ENCODE measurements at places on chromosomes 2 and 18. TPM values are rescaled to one million over a fixed set of nuclear protein-coding genes. Genes with fewer than 3 reads are reported as not detected.

- no peak for DNase-seq
Observed at GRCh38 chr18:66211749-66212148, 392.1 kb downstream of the CDH19 start.

DNA sequence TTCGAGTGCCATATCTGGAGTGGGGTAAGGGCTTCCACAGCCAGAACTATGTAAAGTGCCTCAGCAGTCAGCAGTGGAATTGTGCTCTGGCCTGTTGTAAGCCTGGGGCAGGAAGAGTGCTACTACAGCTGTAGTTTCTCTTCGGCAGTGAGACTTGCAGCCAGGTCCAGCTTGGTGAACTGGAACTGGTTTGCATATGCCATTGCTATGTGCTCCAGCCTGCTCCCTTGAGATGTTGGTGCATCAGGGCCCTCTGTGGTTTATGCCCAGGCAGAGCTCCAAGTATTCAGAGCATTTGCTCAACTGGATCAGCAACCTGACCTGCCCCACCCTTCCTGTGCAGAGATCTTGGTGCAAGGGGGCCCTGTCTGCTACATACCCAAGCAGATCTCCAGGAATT is 47.8 kb downstream of the ZNF804A start:
- DNase-seq, result no peak

DNA sequence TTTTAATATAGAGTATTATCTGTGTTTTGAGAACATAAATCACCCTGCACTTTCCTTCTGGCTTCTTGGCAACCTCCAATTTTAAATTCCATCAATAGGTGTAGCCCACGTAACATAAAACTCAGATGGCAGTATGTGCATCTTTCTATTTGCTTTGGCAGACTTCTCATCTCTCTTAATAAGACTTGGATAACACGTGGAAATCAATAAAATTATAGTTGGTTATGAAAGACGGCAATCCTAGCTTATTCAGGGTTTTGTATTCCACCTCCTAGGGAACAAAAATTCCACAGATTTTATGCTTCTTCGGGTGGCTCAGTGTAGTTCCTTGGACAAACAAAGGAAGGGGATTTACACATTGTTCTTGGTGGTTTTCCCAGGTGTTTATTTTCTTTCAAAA is 299.3 kb downstream of the RND3 start:
- no peak for DNase-seq

DNA sequence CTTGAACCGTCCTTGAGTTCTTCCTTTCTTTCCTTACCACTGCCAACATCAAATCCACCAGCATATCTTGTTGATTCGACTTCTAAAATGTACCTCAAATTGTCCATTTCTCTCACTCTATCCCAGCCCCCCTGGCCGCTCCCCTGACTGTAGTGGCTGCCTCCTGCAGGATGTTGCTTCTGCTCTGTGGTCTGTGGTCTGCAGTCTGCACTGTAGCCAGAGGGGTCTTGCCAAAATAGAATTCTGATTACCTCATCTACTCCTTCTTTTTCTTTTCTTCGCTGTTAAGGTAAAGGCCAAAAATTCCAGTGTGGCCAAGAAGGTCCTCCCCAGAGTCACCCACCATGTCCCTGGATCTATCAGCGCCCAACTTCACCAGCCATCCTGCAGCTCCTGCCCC is 79.5 kb upstream of the ALPP start:
- DNase-seq, result no peak

Gene CNOT9
- 17.7 TPM for total RNA-seq

DNA sequence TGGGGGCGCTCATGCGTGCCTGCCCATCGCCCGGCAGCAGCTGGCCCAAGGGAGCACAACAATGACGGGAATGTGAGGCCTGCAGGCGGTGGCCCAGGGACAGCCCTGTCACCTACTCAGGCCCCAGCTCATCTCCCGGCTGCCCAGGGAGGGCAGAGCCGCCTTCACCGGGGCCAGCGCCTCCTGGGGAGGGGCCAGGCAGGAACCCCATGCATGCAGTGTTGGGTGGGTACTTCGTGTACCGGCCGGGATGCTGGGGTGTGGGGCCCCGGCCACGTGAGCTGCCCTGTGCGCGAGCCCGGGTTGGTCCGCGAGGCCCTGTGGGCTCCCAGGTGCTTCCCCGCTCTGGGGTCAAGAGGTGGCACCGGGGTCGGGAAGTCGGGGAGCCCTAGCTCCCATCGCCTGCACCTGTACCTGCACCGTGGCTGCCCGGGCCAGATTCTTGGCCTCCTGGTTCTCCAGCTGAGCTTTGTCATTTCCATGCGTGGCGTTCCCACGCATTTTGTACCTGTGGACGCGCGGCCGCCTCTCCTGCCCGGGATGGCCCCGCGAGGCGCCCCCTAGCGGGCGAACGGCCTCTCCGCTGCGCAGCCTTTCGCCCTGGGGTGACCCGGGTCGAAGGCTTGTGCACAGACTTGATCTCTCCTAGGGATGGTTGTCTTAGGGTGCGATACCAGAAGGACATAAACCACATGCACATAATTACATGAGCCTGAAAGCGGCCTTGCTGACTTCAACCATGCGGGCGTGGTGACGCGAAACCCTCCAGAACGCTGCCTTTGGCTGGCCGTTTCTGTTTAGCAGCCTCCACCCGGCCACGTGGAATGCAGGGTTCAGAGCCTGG is 950 bp downstream of the KLHL30 start:
- DNase-seq, result no peak

Gene SLC4A3
- total RNA-seq, result 503 TPM

Gene ALPP
- not detected for total RNA-seq

Gene ALPI
- not detected for total RNA-seq

Gene CAD
- total RNA-seq, result 8.6 TPM

DNA sequence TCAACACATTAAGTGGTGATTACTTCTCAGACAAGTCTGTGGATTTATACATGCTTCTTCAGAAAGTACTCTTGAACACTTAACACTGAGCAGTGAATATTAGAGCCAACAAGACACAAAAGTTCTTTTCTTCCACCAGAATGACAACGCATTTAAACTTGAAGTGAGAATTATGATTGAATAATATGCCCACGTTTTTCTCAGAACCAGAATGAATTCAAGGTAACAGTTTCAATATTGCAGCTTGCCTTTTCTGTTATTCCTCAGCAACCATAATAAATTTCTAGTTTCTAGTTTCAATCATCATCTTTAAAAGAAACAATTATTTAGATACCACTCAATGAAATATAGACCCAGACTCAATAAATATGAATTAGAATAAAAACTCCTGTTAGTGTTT is 547.0 kb downstream of the NUP35 start:
- no peak for DNase-seq

Gene SLC11A1
- 4.4 TPM for total RNA-seq

Gene ZNF396
- 0.48 TPM for total RNA-seq

DNA sequence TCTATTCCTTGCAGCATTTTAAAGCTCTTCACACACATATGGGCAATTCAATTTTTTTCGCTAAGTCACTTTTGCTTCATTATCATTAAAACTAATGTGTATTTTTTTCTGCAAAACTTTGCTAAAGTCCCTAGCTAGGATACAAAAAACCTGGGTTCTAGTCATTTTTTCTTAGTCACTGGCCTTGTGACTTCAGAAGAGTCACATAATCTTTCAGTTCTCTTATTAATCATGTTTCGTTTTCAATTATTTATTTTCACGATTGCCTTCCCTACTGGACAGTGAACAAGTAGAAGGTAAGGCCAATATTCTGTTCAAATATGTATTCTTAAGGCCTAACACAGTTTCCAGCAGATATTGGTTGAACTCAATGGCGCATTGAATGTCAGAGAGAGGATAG is 60.9 kb upstream of the CYRIA start:
- DNase-seq, result no peak

Gene DSG1
- total RNA-seq, result 0.89 TPM

- DNase-seq, result no peak
Observed at GRCh38 chr2:132465917-132466316, 49.3 kb downstream of the GPR39 start.

DNA sequence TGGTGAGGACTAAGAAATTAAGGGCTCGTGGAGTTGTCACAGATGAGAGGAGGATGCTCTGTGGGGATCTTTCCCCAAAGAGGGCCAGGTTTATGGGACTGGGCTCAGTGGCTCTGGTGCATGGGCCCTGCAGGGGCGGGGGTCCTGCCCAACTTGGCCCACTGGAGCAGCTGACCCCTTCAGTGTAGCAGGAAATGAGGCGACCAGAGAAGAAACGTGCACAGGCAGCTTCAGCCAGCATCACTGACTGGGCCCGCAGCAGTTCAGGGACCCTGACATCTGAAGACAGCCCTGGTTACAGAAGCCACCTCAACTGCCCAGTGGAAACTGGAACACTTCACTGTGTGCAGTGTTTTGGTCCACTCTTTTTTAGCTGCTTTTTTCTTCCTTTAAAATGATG is 72.8 kb downstream of the EMILIN2 start:
- DNase-seq, result no peak

GRCh38 chr2:224563537-224563936 is 21.6 kb downstream of the CUL3 start:
- DNase-seq, result no peak

- no peak for DNase-seq
Observed at GRCh38 chr2:239021651-239022436, 174.0 kb downstream of the TWIST2 start.

Gene GATA6
- total RNA-seq, result 56.0 TPM

GRCh38 chr2:166060191-166060590 is 67.6 kb downstream of the SCN1A start:
- DNase-seq, result no peak

DNA sequence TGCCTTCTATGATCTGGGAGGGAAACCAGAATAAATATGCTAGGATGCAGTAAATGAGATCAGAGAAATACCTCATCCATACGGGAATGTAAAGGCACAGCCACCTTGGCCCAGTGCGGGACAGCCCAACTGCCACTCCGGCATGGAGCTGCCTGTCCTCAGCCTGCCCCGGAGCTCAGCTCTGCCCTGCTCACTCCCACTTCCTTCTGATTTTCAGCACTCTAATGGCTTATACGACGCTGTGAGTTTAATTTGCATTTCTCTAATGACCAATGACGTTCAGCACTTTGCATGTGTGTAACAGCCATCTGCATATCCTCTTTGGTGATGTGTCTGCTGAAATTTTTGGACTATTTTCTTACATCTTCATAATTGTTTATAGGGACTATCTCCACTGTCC is 172.5 kb upstream of the RAB6C start:
- no peak for DNase-seq

Data from Right ventricle myocardium superior (tissue), 1 donor.